ENCODE measurements at places on chromosomes 3 and 15. TPM values are rescaled to one million over a fixed set of nuclear protein-coding genes. Genes with fewer than 3 reads are reported as not detected.

The CKMT1A gene
- 54.7 TPM for polyA plus RNA-seq

The CCR1 gene
- polyA plus RNA-seq = 5.9 TPM

The FETUB gene
- not detected for polyA plus RNA-seq

The LMAN1L gene
- polyA plus RNA-seq = not detected

The SLCO2A1 gene
- 13.2 TPM for polyA plus RNA-seq

DNA sequence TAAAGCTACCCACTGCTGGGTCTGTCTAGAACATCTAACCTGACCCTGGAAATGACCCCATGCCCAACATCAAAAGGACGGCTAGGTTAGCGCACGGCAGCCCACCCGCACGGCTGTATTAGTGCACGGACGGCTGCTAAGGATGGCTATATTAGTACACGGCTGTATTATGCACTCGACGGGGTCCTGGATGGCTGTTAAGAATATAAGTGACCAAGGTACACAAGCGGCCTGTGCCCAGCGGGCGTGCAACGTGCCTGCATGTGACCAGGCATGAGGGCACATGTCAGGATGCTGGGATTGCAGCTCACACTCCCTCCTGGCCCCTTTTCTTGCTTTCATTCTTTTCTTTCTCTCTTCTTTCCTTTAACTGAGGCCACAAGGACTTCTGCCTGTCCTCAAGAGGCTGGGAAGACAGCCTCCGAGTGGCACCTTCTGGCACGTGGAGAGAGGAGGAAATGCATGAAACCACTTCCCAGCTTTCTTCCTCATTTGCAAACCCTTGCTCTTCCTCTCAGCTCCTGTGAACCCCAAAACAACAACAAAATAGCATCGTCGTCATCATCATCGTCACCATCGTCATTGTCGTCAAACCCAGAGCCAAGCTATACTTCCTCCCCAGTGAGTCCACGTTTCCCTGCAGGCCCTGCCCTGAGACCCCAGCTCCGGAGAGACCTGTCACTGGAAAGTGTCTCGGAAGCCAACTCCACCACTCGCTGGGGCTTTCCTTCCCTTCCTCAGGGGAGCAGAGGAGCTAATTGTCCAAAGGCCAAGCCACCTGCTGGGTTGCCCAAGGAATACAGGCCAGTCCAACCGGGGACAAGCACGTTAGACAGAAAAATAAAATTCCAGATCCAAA lies 101.8 kb downstream of the CHSY1 start:
- H3K4me1 ChIP-seq = peaks cover 12% of the 10 kb centered on the region
- no peak overlapping the region for H3K4me3 ChIP-seq

DNA sequence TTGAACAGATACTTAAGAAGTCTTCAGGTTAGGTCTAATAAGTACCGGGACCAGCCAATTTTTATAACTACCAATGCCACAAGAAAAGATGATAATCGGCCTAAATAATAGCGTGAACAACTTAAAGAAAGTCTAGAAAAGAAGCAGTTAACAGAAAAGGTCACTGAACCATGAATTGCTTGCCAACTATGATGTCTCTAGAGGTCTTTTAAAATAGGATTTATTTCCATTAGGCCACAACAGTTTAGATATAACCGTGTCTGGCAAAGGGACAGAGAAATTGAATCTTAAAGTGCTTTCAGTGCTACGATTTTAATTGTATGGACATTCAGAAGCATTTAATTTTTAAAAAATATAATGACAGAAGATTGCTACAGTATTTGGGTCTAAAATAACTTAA lies 1070.4 kb downstream of the ROBO1 start:
- no peaks in the 10 kb centered on the region for H3K36me3 ChIP-seq
- no peaks in the 10 kb centered on the region for H3K4me1 ChIP-seq
- no peaks in the 10 kb centered on the region for H3K27me3 ChIP-seq
- no peak overlapping the region for H3K4me3 ChIP-seq

- no peak overlapping the region for H3K27ac ChIP-seq
- H3K4me1 ChIP-seq = no peaks in the 10 kb centered on the region
- no peaks in the 10 kb centered on the region for H3K36me3 ChIP-seq
- H3K4me3 ChIP-seq = no peak overlapping the region
Measured at GRCh38 chr3:29409409-29409808, 128.5 kb downstream of the RBMS3 start.

DNA sequence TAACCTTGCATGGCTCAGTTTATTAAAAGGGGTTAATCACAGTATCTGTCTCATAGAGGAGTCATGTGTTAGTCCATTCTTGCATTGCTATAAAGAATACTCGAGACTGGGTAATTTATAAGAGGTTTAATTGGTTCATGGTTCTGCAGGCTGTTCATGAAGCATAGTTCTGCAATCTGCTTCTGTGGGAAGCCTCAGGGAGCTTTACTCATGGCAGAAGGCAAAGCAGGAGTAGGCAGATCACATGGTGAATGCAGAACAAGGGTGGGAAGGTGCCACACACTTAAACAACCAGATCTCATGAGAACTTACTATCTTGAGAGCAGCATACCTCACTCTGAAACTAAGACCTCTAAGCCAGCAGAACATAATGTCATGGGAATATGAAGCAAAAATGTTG lies 42.2 kb upstream of the PTX3 start:
- no peaks in the 10 kb centered on the region for H3K36me3 ChIP-seq
- no peaks in the 10 kb centered on the region for H3K27me3 ChIP-seq
- H3K4me1 ChIP-seq = no peaks in the 10 kb centered on the region
- H3K4me3 ChIP-seq = no peak overlapping the region
- no peak for DNase-seq

DNA sequence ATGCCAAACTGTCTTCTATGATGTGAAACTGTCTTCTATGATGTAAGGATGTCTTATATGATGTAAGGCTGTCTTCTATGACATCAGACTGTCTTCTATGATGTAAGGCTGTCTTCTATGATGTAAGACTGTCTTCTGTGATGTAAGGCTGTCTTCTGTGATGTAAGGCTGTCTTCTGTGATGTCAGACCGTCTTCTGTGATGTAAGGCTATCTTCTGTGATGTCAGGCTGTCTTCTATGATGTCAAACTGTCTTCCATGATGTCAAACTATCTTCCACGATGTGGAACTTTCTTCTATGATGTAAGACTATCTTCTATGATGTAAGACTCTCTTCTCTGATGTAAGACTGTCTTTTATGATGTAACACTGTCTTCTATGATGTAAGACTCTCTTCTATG lies 27.9 kb downstream of the MGLL start:
- DNase-seq = no peak
- no peaks in the 10 kb centered on the region for H3K27me3 ChIP-seq
- H3K27ac ChIP-seq = no peak overlapping the region
- H3K4me3 ChIP-seq = no peak overlapping the region
- H3K4me1 ChIP-seq = peaks cover 21% of the 10 kb centered on the region
- H3K36me3 ChIP-seq = no peaks in the 10 kb centered on the region

DNA sequence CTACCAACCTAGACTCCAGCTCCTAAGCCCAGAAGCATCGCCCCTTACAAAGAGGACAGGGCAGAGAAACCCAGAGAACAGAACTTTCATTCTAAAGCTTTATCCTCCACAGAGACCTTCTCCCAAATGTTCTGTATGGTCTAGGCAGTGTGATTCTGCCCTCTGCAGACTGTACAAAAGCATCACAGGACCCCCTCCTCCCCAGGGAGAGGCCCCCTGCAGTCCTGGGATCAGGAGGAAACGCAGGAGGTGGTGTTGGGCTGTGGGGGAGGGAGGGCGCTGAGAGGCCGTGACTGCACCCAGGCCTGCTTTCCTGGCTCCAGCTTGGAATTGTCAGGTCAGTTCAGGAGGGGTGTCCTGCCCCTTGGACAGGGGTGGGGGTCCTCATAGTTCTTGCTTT lies 101.3 kb downstream of the DGKG start:
- no peaks in the 10 kb centered on the region for H3K4me1 ChIP-seq
- H3K4me3 ChIP-seq = no peak overlapping the region
- no peak overlapping the region for H3K27ac ChIP-seq
- no peaks in the 10 kb centered on the region for H3K27me3 ChIP-seq
- DNase-seq = no peak

DNA sequence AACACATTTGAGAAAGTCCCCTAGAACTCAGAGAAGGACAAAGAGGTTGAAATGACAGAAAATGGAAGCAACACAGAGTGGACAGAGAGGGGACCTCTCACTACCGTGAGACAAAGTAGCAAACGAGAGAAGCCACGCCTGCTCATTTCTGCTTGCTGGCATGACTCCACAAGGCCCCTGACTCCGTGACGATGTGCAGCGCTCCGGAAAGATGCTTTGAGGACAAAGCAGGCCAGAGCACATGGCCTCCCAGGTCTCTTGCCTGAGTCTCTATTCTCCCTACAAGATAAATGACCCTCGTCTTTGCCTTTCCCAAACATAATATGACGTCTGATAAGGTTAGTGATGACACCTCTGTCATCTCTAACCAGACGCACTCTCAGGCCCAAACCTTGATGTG lies 63.8 kb upstream of the CTSH start:
- H3K4me3 ChIP-seq = no peak overlapping the region
- H3K27ac ChIP-seq = no peak overlapping the region
- H3K36me3 ChIP-seq = peaks cover 21% of the 10 kb centered on the region
- no peak for DNase-seq

- H3K4me1 ChIP-seq = no peaks in the 10 kb centered on the region
- no peaks in the 10 kb centered on the region for H3K36me3 ChIP-seq
Measured at GRCh38 chr3:117836296-117836695, 1126.7 kb downstream of the TUSC7 start.

DNA sequence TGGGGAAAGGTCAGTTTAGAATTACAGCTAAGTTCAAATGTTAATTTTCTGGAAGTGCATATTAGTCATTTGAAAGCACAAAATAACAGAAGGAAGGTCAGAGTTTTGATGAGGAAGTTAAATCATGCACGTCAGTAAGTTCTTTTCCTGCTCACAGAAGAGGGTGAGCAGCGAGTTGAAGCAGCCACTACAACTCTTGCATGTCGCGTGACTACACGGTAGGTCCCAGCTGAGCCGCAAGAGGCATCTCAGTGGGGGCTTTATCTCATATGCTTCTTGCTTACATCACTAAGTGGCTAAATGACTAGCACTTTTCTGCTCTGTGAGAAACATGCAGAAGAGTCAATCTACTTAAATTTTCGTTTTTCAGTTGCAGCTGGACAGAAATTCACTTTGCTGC lies 21.3 kb upstream of the SEC62 start:
- H3K27me3 ChIP-seq = no peaks in the 10 kb centered on the region
- no peak overlapping the region for H3K27ac ChIP-seq
- DNase-seq = no peak

GRCh38 chr15:75061272-75061671 lies 37.9 kb downstream of the PPCDC start:
- H3K27ac ChIP-seq = no peak overlapping the region
- no peak for DNase-seq
- no peak overlapping the region for H3K4me3 ChIP-seq
- no peaks in the 10 kb centered on the region for H3K36me3 ChIP-seq

DNA sequence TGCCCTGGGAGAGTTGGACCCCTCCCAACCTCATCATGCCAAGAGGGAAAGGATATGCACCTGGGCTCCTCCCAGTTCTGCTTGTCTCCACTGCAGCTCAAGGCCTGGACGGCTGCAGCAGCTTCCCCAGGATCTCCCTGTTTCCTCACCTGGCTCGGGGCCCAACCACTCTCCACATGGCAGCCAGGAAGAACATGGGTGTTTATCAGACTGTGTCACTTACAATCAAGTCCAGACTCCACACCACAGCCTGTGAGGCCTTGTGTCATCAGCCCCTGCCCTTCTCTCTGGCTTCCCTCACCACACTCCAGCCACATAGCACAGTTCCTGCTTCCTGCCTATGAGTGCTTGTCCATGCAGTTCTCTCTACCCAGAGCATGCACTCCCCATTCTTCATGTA lies 534.4 kb downstream of the EPHB1 start:
- no peak overlapping the region for H3K27ac ChIP-seq
- no peaks in the 10 kb centered on the region for H3K27me3 ChIP-seq
- no peaks in the 10 kb centered on the region for H3K4me1 ChIP-seq
- DNase-seq = no peak

DNA sequence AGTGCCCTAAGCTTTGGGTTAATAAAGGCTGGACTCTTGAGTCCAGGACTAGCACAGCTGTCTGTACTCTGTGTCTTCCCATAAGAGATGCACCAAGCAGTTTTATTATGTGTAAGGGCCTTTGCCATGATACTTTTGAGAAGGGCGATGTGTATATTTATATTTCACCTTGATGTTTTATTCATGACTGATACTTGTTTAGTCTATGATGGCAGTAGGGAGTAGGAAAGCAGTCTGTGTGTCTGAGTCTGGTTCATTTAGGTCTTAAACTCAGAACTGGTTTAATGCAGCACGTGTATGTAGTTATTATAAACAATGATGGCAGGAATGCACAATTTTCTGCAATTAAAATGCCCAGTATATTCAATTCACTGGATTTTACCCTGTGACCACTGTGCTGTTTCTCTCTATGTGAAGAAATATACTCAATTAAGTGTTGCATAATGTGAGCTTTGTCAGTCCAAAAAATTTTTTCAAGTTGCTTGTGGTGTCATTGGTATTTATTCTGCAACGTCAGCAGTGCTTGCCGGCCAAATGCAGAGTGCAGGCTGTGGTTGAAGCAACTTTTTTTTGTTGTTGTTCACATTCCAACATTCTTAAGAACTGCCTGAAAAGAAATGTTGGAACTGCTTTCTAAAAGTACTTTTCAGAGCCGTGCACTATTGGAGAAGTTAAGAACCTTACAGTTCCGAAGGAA lies 423.7 kb upstream of the SEMA6D start:
- peak; percentile 19 for DNase-seq
- no peak overlapping the region for H3K4me3 ChIP-seq
- H3K27me3 ChIP-seq = no peaks in the 10 kb centered on the region
- H3K27ac ChIP-seq = peak overlapping the region; percentile 90
- peaks cover 20% of the 10 kb centered on the region for H3K4me1 ChIP-seq

DNA sequence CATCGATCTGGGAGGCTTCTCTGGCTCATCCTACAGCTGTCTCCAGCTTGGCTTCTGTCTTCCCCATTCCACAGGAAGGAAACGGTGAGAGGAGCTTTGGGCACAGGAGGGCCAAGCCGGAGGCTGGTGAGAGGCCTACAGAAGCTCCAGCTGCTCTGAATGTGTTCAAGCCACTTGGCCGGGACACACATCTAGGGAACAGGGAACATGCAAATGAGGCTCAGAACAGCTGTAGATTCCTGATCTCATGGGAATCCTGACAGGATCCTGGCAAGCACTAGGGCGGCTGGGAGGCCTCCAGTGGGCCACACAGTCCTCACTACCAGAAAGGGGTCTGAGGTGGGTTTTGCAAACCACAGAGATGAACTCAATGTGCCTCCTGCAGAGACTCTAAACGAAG lies 13.7 kb downstream of the SEMA5B start:
- H3K27ac ChIP-seq = no peak overlapping the region
- peaks cover 2% of the 10 kb centered on the region for H3K27me3 ChIP-seq
- H3K4me3 ChIP-seq = no peak overlapping the region
- DNase-seq = no peak
- peaks cover 18% of the 10 kb centered on the region for H3K36me3 ChIP-seq

- no peaks in the 10 kb centered on the region for H3K27me3 ChIP-seq
- DNase-seq = no peak
- no peak overlapping the region for H3K27ac ChIP-seq
- H3K4me1 ChIP-seq = no peaks in the 10 kb centered on the region
Measured at GRCh38 chr3:142053244-142053643, 96.1 kb downstream of the TFDP2 start.

DNA sequence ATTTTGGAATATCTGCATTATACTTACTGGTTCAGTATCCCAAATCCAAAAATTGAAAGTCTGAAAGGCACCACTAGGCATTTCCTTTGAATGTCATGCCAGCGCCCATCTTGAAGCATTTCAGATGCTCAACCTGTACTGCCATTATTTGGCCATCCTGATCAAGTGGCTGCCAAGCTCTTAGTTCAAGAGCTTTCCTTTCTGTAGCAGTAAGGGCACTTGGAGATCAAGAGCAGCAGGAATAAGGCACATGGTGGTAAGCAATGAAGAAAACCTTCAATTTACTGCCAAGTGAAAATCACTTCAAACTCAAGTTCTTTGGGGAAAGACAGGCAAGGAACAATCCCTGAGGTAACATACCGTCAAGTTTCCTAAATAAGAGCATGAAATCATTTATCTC lies 10.0 kb downstream of the RHOA start:
- no peak for DNase-seq
- H3K4me3 ChIP-seq = no peak overlapping the region
- peaks cover 3% of the 10 kb centered on the region for H3K36me3 ChIP-seq
- no peak overlapping the region for H3K27ac ChIP-seq
